ENCODE measurements at places on chromosomes 7 and 10. TPM values are rescaled to one million over a fixed set of nuclear protein-coding genes. Genes with fewer than 3 reads are reported as not detected.

GRCh38 chr10:110416776-110417711 is 80.7 kb upstream of the DUSP5 start:
- DNase-seq = no peak

- DNase-seq = no peak
Measured at GRCh38 chr7:92625617-92626016, 35.4 kb upstream of the FAM133B start.

DNA sequence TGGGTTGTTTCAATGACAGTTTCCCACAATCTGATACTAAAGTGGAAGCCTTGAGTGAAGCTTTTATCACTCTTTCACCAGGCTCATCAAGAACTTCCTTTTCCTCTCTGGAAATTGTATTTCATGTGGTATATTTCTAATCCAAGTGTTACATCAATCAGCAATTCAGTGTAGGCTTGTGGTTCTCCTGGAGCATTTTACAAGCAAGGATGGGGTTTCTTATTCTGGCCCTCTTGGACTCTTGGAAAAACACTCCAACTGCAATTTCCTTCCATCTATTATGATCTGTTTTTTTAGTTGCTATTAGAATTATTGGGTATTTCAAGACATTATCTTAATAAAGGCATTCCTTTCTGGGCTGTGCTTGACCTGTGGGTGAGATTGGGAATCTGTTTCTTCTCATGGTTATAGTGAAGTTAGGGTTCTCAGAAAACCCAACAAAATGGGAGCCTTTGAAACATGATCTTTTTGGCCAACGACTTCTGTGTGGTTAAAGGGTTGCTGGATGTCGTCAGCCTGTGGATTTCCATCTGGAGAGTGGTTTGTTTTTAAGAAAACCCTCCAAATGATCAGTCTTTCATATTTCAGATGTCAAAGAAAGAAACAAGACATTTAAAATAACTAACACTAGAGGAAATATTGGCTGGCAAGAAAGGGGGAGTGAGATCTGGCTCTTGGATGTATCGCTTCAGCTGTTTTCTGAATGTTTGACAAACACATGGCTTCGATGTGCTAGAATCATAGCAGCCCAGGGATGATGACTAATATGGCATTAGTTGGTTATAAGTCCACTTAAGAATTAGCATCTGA is 540.2 kb downstream of the LRMDA start:
- no peak for DNase-seq

DNA sequence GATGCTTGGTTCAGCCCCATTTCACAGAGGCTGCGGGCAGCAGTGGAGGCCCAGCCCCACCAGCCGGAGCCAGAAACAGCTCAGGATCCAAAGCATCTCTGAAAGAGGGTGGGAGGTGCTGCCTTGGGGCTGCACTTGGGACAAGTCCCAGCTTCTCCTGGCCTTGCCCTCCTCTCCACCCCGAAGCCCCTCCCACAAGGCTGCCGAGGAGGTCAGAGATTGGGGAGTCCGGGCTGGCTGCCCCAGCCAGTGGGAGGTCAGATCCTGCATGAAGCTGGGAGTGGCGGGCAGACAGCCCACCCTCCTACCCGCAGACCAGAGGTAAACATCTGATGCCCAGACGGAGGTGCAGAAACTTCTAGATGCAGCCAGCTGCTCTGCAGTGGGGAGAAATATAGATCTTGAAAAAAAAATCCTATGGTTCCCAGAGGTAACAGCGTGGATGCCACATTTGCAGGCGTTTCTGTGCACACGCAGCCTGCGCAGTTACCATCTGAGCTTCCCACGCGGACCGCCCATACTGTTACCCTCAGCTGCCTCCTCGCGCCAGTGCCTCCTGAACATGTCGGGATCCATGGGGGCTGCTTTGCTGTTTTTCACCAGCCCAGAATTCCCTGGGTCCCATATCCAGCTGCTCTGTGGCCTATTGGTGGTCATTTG is 36.9 kb upstream of the GNA12 start:
- DNase-seq = no peak

The SERPINE1 gene
- 5.9 TPM for total RNA-seq

DNA sequence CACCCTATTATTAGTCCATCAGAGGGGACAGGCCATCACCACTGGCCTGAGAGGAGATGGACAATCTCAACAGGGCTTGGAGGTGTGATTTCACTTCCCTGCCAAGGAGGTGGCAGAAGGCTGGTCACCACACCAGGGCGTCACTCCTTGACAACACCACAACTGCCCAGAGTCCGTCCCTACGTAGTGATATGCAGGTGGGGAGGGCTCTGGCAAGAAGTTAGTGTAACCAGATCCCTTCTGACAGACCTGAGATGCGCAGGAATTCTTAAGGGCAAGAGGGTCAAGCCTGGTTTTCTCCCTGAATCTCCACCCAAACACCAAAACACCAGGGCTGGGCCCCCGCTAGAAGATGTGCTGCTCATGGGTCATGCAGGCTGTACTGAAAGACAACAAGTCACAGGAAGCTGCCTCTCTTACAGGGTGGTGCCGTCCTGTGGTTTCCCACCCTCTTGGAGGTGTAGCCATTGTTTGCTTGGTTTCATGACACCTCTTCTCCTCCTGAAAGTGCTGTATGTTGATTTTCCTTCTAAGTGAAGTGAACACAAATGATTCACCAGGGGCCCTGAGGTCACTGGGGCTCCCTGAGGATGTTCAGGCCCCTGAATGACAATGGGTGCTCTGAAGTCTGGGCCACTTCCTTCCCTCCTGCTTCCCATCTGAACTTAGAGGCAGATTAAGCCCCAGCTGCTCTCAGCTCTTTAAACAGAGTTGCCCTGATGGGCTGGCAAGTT is 27.1 kb downstream of the ATXN7L1 start:
- no peak for DNase-seq

DNA sequence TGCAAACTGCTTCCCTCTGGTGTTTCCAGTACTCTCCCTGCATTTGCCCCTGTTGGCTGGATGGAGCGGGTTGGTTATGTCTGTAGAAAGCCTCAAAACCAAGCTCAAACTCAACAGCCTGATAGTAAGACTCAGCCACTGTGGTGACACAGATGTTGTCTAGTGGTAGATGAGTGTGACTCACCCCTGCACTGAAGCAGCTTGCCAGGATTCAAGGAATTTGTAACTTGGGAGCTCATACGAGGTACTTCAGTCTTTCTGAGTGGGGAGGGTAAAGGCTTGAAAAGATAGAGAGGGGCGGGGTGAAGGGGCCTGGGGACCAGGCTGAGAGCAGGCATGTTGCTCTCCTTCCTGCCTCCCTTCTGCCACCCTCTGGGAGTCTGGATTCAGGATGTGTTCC is 22.9 kb upstream of the AQP1 start:
- no peak for DNase-seq

The HERPUD2 gene
- total RNA-seq = 12.2 TPM

- no peak for DNase-seq
Measured at GRCh38 chr7:83559887-83560286, 89.1 kb downstream of the SEMA3E start.

DNA sequence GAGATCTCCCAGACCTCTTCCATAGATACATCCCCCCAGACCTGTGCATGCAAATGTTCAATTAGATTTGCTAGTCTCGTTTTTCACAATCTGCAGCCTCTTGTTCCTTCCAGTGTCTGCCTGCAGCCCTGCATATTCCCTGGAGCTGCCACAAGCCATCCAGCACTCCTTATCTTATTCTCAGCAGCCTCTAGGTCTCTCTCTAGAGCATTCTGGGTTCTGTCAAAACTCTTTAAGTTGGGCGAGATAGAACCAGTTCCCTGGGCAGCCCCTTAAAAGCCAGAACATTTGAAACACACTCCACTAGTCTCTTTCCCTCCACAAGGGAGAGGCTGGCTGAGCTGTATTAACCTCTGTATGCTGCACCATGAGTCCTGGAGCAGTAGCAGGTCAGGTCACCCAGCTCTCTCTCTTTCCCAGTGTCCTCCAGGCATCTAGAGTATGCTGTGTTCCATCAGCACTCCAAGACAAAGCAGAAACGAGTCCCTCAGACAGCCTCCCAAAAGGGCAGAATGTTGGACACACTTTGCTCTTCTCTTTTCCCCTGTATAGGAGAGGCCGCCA is 20.6 kb upstream of the MCM10 start:
- no peak for DNase-seq

DNA sequence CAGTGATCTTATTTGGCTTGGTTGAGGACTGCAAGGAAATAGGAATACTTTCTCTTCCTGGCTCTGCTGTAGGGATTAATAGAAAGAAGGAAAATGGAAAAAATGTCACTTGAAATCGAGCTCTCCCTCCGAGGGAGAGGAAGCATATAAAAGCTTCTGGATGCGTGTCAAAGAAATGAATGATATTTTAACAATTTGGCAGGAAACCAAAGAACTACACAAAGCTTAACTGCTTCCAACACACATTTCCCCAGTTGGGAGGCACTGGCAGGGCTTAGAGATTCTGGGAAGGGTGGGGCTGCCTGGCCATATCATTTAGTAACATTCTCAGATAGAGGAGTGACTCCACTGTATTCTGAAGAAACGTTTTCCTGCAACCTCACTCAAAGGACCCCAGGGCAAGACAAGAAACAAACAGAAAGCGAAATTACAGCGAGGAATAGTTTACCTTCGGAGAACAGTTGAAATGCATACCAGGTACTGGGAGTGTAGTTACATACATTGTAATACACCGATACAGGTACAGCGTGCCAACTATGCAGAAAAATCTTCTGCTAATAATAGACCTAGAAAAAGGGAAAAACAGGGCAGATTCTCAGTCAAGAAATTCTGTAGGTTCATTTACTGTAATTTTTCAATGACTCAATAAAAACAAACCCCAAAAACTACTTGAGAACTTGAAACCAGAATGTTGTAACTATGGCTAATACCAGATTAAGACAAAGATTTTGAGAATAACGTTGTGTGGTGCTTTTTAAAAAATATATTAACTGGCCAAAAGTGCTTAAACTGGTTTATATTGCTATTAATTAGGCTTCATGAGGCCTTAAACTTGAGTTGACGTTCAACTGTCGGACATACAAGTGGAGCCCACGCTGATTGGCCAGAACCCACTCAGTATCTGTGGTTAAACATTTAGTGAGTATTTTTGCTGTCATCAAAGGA is 75.7 kb upstream of the ASAH2 start:
- DNase-seq = no peak

DNA sequence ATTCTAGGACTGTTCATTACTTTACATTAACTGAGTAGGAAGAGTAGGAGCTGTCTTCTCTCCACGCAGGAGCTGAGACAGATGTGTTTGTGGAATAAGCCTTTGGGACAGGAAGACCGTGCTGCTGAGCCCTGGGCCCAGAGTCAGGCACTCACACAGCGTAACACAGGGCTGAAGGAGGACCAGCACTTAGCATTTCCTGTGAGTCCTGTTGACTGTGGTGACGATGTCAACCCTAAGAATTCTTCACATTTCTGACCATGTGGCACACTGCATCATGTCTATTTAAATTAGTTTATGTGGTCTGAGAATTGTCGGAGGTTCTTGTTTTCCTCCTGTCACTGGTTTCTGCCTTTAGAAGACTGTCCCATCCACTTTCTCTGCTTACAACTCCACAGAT is 117.2 kb downstream of the PIP4K2A start:
- no peak for DNase-seq

Measured in gastrocnemius medialis (tissue), 4 donors.